ENCODE measurements at places on chromosomes 11 and 22. TPM values are rescaled to one million over a fixed set of nuclear protein-coding genes. Genes with fewer than 3 reads are reported as not detected.

Gene NEFH
- polyA plus RNA-seq, result 0.19 TPM

DNA sequence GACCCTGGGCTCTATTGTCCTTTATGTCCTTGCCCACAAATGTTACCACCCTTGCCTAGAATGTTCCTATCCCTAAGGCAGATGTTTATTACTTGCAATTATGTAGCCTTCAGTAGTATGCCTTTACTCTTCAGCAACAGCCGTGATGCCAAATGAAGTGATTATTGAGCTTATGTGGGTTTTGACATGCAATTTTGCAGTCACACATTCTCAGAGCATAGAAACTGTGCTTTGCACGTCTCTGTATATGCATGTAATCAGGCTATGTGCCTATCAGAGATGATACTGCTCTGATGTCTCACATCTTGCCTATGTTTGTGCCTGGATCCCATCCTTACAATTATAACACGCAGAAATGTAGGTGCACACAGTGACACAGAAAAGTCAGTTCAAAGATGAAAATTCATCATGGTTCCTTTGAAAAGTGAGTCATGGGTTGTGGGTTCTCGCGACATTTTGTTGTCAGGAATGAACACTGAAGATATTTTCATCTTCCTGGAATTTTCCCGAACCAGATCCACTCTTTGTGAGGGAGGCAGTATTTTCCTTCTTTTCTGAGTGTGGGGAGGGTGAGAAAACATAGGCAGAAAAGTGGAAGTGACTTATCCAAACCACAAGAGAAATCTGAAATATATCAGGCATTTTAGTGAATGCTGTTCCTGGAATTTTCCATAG, 81.1 kb downstream of the BMAL1 start:
- no peak for DNase-seq

DNA sequence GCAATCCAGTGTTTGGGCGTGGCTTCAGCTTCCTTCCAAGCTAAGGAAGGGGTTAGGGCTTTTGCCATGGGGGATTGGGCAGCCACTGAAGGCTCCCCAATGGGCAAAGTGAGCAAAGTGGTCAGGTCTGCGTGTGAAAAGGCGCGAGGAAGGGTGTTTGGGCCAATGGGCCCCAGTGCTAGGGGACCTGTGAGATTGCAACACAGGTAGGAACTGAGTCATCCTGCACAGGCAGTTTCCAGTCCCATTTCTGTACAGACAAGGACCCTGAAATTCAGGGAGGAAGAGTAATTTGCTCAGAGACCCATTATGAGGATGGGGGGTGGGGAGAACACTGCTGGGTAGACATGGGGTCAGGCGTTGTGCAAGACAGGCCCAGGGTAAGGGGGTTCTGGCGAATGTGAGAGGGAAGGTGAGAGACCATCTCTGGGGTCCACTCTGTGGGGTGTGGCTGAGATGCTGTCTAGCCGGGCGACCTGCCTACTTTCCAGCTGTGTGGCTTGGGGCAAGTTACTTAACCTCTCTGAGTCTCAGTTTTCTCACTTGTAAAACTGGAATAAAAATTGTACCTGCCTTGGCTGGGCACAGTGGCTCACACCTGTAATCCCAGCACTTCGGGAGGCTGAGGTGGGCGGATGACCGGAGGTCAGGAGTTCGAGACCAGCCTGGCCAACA, 7.3 kb downstream of the CCDC88B start:
- DNase-seq, result no peak

DNA sequence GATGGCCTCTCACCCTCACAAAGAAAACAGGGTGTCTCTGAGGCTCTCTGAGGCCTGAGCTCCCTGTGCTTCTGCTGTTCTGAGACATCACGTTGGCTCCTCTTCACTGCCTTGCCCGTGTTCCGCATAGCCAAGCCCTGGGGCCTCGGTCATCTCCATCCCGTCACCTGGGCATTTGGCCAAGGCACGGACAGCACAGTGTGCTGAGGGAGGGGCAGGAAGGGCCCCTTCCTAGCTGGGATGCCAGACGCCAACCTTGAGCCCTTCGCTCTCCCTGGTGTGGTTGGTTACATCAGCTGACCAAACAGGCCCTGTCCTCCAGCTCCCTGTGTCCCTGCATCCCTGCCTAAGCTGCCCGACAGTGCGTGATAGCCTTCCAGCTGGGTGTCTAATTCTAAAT, 25.9 kb downstream of the MOV10L1 start:
- DNase-seq, result no peak
